ENCODE measurements at places on chromosomes 6 and 20.

DNA sequence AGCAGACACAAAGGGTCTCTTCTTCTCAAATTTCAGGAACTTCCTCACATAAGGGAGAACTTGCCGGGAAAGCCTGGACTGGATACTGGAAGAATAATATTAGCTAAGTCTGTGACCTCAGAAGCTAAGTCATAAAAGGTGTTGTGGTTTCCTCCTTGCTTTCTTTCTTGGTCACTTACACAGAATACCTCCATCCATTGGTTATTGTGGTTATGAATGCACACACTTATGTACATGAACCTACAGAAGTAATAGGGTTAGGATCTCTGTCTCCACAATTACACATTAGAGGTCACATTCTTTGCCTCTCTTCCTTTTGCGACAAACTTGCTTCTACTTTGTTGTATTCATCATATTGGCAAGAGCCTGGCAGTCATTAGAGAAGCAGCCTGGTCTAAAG is 40.4 kb downstream of the ZNF391 start:
- no peak for DNase-seq

GRCh38 chr6:87082160-87082721 is 12.7 kb downstream of the CGA start:
- no peak for DNase-seq

DNA sequence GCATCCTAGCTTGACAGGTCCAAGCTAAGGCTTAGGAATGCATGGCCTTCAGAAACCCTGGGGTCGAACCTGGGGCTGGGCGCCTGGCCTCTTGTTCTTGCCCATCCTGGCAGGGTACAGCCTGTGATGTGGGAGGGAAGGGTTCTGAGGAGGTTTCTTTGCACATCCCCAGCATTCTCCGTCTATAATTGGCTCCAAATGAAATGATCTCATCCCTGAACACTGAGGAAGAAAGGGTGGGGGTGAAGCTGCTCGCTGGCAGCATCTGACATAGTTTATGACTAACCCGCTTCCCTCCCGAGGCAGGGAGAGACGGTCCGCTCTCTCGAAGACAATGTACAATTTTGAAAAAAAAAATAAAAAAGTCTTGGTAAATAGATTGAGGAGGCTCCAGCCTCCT is 67.1 kb upstream of the ZNFX1 start:
- DNase-seq, result no peak

DNA sequence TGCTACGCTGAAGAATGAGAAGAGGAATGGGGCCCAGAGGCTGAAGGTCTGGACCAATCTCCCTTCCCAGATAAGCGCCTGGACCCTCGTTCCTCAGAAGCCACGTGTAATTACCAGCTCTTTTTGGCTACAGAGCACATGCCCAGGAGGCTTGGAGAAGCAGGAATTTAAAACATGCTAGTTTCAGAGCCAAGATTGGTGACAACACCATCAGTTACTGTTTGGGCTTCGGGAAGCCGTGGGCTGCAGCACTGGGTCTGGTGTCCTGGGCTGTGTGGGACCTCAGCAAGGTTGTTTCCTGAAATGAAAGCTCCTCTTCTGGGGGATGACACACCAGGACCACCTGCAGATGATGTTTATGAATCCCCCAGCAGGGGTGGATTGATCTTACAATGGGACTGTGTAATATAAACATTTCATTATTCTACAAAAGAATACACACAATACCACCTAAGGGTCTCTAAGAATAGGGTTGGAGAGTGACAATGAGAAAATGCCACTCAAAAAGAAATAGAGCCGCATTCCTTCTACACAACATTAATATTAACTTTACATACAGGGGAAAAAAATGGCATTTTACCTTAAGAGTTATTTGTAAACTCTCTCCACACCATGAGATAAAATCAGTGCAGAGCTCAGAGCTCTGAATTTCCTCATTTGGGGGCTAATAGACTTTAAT is 207.8 kb upstream of the FOXQ1 start:
- no peak for DNase-seq

GRCh38 chr6:116483616-116484015 is 22.4 kb downstream of the CALHM6 start:
- no peak for DNase-seq

GRCh38 chr6:107056796-107057195 is 28.8 kb downstream of the MTRES1 start:
- no peak for DNase-seq

GRCh38 chr20:35604449-35604747 is 11.2 kb upstream of the SPAG4 start:
- no peak for DNase-seq

DNA sequence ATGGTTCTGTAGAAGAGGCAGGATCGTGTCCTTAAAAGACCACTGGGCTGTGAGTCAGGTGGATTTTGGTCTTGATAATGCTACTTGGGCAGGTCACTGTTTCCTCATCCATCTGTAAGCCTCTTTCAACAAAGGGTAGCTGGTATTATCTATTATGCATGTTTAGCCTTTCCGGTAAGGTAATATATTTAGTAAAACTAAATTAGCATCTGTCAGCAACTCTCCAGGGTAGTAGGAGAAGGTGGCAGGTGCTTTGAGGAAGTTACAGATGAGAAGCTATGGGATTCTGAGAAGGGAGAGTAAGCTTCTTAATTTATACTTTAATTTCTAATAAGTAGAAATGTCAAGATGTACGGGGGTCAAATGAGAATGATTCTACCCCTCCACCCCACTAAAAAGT is 86.9 kb upstream of the TGM3 start:
- DNase-seq, result no peak

GRCh38 chr20:47713878-47714450 is 71.3 kb downstream of the SULF2 start:
- DNase-seq, result no peak

Measured in DND-41 (cell line).